ENCODE measurements at places on chromosomes 1 and 21.

GRCh38 chr1:14653461-14653960, 55.0 kb downstream of the KAZN start:
- no peak for DNase-seq

DNA sequence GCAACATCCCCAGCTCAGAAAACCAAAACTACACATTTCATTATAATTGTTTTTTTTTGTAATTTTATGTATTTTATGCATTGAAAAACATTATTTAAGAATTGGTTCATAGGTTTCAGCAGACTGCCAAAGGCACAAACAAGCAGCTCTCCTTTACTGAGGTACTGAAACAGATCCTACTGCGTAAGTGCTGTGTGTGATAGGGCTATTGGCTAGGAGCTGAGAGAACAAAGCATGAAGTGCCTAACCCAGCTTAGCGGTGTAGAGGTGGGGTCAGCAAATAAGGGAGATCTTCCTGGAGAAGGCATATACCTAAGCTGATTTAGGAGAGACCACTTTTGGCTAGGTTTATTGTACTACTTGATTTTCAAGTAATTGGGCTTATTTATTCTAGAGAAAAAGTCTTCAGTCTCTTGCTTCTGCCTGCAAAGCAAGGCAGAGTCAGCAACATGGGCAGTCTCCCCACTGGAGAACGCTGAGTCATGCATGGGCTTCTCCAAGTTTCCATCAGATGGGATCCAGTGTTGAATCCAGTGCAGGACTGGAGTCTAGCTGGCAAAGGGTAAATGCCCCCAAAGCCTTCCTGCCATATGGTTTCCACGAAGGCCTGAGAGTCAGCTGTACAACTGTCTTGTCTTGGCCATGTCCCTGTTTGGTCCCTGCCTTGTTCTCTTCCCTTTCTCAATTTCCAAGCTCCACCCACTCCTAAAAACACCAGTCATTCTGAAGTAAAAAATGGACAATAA, 18.0 kb upstream of the YTHDF2 start:
- no peak for DNase-seq

GRCh38 chr1:181397845-181398244, 85.5 kb upstream of the CACNA1E start:
- no peak for DNase-seq

DNA sequence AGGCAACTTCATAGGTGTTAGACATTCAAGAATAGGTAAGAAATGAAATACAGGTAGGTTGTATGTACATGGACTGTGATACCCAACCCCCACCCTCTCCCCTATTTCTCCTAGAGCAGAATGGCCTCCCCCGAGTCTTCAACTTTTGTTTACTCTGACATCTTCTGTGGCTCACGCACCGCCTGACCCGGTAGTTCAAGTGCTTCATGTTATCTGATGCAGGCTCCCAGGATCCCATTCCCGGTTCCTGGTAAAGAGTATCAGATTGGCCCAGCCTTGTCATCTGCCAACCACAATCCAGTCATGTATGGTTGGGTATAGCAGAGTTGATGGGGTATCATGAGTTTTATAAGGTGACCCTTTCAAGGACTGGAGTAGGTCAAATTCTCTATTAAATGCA, 9.1 kb downstream of the GNAI3 start:
- DNase-seq = no peak

DNA sequence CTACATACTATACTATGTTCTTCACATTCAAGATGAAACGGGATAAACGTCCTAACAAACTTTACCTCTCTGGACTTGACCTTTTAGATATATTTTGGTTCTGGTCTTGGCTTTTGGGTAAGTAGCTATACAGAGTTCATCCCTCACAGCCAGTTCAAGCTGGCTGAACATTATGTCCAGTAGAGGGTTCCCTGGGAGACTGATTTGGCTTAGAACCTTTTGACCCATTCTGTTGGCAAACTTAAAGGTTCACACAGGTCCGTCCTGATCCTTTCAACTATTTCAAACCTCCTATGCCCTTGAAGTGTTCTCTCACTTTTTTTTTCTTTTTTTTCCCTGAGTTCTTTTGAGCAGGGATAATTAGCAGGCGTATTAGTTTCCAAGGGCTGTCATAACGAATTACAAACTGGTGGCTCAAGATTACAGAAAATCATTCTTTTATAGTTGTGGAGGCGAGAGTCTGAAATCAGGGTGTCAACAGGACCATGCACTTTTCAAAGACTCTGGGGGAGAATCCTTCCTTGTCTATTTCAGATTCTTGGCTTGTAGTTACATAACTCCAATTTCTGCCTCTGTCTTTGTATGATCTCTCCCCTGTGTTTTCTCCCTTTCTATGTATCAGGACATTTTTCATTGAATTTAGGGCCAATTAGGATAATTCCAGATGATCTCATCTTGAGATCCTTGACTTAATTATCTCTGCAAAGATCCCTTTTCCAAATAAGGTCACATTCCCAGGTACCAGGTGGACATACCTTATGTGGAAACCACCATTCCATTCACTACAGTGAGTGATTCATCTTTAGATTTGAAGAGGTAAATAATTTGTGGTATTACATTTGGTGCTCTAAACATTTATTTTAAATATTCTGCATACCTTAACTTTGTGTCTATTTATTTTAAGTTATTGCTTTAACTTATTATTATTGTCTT, 257.4 kb upstream of the USP25 start:
- no peak for DNase-seq

GRCh38 chr21:15870819-15871218, 141.0 kb downstream of the USP25 start:
- no peak for DNase-seq

GRCh38 chr1:10818262-10819197, 22.1 kb upstream of the CASZ1 start:
- no peak for DNase-seq

DNA sequence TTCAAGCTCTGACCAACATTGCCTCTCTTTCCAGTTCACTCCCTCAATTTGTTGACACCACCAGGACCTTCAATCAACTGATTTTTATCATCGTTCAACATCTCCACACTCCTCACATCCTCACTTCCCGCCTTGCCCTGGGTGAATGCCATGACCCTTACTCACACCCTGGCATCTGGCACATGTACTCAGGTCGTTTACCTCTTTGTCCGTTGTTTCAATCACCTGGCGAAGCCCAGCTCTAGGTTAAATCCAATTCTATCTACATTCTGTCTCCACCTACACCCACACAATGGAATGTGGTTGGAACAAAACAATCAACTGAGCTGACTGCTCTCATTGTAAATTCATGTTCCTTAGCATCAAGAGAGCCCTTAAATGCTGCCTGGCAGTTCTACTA, 24.2 kb upstream of the TBX15 start:
- DNase-seq = no peak

- no peak for DNase-seq
These were observed 300.8 kb downstream of the DISC1 start for GRCh38 chr1:231927431-231927830.

DNA sequence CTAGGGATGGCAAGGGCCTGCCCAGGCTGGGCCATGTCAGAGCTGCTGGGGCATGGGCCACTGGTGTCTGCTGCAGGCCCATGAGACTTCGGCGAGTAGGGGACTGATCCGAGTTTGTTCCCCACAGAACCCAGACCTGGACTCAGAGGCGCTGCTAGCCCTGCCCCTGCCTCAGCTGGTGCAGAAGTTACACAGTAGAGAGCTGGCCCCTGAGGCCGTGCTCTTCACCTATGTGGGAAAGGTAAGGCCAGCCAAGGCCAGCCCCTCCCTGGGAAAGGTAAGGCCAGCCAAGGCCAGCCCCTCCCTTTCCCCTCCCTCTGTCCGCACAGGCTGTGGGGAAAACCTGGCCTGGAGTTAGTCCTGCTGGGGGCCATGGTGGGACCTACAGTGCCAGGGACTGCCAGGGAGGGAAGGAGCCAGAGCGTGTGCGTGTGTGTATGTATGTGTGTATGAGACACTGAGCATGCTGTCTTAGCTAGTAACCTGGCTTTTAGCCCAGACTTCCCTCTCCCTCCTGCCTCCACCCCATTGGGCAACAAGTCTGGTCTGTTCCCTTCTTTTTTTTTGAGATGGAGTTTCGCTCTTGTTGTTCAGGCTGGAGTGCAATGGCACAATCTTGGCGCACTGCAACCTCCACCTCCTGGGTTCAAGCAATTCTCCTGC, 8.0 kb downstream of the FAAH start:
- no peak for DNase-seq

GRCh38 chr21:43331962-43332828, 94.7 kb downstream of the SIK1 start:
- no peak for DNase-seq

DNA sequence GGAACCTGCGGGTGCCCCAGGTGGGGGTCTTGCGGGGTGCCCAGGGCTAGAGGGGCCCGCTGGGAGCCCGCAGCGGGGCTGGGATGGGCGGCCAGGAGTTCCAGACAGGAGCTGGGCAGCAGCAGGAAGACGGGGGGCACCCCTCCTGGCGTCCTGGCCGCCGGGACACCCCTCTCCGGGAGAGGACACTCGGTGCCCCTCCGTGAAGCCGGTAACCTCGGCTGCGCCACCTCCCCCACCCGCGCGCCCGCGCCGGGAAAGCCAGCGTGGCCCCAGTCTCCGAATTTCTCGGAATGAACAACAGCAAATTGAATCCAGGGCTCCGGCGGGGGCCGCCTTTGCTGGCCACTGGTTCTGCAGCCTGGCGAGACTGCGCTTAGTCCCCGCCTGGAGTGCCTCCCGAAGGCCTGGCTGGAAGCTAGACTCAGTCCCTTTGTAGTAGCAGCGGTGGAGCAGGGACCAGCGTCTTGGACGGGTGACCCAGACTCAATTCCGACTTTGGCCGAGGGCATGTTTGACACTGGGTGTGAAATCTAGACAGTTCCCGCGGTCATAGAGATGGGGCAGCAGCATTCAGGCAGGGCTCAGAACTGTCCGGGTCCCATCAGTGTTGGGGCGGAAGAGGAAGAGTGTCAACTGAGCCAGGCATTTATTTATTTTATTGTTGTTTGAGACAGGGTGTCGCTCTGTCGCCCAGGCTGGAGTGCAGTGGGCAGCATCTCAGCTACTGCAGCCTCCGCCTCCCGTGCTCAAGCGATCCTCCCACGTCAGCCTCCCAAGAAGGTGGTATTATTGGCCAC, 773 bp downstream of the IFNGR2 start:
- peak; percentile 69 for DNase-seq

GRCh38 chr1:236808564-236809130, 13.6 kb downstream of the MTR start:
- DNase-seq = no peak

- DNase-seq = no peak
These were observed 324.4 kb downstream of the AJAP1 start for GRCh38 chr1:4978660-4979390.

- no peak for DNase-seq
These were observed 103.6 kb upstream of the COL6A1 start for GRCh38 chr21:45877821-45878469.

DNA sequence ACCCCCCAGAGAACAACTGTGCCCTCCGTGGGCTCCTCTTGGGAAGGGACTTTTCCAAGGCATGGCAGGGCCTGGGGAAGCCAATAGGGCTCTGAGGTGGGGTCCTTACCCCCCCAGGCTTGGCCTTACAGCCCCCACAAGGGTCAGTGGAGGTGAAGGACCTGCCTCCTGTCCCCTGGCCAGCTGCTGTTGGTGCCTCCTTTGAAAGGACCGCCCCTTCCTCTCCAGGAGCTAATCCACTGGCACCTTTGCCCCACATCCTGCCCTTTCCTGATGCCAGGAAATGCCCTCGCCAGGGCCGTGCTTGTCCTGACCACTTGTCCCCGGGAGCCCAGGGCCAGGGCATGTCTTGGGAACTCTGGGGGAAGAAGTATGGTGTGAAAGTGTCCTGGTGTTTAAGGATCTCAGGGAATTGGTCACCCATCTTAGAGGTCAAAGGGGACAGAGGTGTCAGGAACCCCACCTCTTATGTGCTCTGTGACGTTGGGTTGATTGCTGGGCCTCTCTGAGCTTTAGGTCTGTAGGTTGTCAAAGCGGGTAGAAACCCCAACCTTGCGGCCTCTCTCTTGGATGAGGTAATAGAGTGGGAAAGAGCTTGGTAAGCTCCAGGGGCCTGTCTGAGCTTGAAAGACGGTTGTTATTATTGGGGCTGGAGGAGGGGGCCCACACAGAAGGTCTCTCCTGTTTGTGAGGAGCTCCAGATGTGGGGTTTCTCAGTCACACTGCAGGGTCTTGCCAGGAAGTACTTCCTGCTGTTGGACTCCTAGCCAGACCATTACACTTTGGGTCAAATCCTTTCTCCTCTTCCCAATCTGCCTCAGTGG, 2.8 kb downstream of the KCNQ4 start:
- no peak for DNase-seq

- DNase-seq = no peak
These were observed 57.6 kb upstream of the SAMD11 start for GRCh38 chr1:866095-866494.

DNA sequence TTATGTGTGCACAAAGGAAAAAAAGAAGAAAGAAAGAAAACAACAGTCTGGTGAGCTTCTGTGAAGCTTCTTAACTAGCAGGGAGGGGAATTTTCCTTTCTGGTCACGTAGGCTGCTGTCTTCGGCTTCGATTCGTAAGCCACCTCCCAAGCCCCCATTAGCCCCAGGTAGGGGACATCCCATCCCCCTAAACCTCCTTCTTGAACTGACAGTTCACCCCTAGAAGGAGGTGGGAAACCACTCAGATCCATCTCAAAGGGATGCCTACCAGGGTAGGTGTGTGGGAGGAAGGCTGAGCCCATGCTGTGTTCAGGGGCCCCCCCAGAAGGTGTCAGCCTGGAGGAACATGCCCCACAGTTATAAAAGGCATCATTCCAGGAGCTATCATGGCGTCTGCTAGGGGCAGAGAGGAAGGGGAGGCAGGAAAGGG, 25.8 kb downstream of the CD247 start:
- no peak for DNase-seq

DNA sequence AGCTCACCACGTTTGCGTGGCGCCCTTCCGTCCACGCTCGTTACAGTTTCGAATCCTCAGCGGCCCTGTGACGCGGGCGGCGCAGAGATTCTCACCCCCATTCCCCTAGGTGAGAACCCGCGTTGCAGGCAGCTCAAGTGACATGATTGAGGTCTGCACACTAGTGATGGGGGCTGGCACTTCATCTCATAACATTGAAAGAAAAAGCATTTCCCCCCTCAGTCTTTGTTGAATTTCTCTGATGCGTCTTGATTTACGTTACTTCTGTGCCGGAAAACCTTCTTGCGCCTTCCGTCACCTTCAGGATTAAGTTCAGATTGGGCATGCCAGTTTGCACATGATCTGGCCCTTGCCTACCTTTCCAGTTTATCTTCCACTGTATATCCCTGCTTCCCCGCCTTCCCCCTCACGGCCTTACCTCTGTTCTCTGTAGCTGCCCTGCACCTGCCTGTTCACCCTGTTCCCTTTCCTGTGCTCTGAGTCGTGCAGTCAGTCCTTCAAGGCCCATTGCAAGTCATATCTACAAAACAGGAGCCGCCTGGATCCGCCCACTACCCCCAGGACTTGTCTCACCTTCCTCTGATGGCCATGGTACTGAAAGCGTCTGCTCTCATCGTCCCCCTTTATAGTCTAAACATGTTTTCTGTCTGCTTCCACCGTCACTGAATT, 1.1 kb downstream of the CTPS1 start:
- peak; percentile 22 for DNase-seq

Measured in HEK293T (cell line).